ENCODE measurements at places on chromosomes 4 and X.

DNA sequence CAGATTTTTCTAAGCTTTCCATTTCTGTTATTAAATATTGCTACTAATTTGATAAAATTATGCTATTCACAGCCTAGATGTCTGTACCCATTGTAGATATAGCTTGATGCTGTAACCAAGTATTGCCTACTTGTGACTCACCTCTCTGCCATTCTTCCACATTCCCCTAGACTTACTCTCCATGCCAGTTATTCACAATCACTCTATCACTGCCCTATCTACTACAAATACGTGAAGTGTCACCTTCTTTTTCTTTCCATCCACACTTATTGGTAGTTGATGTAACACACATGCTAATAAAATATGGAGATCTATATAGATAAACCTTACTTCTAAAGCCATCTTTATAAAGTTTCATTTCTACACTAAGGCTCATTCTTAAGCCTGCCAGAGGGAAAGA is 179.4 kb upstream of the PACRGL start:
- DNase-seq: no peak

DNA sequence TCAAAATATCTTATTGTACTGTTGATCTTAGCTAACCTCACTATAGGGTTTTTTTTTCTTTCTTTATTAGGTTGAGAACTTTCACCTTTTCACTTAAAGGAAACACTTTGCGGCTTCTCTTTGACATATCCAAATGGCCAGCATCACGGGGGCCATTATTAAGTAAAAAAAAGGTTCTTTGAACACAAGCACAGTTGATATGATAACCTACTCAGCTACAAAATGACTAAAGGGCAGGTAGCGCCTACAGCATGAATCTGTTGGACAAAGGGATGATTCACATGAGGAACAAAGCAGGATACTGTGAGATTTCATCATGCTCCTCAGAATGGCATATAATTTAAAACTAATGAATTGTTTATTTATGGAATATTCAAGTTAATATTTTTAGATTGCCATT is 119.6 kb downstream of the CCSER1 start:
- DNase-seq: no peak

- DNase-seq: no peak
These were observed 3.5 kb downstream of the SH3KBP1 start for GRCh38 chrX:19883878-19884277.

GRCh38 chr4:84578540-84579402 is 4.2 kb upstream of the CDS1 start:
- no peak for DNase-seq

DNA sequence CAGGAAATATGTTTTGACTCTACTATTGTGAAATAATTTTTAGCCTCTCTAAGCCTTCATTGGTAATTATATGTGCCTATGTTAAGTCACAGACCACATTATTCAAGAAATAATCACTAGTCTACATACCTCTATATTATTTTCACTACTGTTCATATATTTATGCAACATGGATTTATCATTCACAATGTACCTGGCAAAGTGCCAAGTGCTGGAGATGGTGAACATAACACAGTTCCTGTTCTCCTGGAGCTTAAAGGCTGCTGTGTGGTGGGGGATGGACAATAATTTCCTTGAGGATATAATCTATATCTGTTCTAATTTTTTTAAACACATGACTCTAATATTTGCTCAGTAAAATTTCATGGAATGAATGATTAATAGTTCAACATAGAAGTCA is 527.7 kb upstream of the CXorf51A start:
- no peak for DNase-seq

DNA sequence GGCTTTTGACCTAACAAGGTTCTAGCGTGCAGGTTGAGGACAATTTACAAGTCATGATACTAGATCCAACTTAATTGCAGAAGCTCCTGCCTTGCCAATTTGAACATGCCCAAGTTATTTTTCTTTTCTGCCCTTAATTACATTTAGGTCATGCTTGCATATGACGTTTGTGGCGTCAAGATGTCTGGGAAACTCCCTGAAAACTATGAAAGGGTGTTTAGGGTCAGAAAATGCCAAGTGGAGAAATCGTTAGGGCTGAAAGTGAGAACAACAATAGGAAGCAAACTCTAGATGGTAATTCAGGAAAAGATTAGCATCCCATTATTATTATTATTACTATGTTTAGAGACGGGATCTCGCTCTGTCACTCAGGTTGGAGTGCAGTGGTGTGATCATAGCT is 38.2 kb upstream of the PLAC8 start:
- DNase-seq: no peak

GRCh38 chrX:92247076-92247475 is 467.9 kb downstream of the PCDH11X start:
- no peak for DNase-seq

- DNase-seq: no peak
These were observed 164.3 kb downstream of the GABRB1 start for GRCh38 chr4:47195706-47196105.

- DNase-seq: no peak
These were observed 16.5 kb downstream of the TBC1D14 start for GRCh38 chr4:6926081-6926480.

GRCh38 chr4:107629318-107629717 is 90.7 kb downstream of the PAPSS1 start:
- DNase-seq: no peak

DNA sequence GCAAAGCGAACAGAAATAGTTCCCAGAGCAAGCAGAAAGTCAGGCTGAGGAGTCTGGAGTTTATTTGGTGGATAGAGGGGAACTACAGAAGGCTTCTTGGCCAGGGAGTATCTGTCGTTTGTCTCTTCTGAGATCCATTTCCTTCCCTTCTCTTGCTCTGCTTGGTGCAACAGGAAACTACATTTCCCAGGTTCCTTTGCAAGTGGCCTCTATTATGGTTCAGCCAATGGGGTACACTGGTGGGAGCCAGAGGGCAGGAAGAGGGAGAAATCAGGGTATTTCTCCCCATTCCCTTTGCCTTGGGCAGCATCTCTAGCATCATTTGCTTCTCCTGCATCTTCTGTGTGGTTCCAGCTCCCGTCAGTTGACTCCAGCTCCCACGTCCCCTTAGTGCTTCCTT is 142.1 kb downstream of the BCOR start:
- DNase-seq: no peak

DNA sequence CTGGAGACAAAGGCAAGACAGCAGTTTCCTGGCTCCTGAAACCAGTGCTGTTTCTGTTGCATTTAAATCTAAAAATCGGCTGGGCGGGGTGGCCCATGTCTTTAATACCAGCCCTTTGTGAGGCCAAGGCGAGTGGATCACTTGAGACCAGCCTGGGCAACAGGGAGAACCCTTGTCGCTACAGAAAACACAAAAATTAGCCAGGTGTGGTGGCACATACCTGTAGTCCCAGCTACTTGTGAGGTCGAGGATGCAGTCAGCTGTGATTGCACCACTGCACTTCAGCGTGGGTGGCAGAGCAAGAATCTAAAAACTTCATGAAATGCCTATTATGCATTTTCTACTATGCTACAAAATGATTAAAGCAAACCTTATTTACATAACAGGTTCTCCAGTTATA is 205.4 kb upstream of the ITM2A start:
- no peak for DNase-seq

DNA sequence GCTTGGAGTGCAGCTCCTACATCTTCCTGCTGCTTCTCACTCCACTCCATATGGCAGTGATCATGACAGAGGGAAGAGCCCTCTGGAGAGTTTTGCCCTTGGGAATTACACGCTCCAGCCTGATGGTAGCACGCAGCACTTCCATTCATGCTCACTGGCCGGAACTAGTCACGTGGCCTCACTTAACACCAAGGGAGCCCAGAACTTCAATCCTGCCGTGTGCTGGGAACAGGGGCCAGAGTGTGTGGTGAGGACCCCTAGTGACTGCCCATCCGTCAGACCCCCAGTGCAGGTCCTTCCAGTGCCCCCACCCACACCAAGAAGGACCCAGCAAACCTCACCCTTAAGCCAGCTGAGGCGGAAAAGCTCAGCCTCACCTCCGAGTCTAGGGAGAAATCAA is 230.7 kb downstream of the EVC2 start:
- DNase-seq: no peak

DNA sequence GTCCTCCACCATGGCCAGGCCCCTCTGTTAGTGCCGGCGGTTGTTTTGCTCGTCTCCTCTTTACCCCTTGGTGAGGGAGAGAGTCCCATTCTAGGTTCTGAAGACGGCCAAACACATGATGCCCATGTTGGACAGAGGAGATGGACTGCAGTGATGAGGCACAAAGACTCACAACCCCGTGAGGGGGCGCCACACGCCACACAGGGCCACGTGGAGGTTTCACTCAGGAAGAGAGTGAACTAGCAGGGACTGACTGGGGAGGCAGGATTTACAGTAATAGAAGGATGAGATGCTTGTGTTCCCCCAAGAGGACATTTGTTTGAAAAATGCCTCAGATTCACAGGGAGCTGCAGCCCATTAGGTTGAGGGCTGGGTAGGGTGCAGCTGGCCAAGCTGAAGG is 655.3 kb upstream of the FRG1 start:
- no peak for DNase-seq

DNA sequence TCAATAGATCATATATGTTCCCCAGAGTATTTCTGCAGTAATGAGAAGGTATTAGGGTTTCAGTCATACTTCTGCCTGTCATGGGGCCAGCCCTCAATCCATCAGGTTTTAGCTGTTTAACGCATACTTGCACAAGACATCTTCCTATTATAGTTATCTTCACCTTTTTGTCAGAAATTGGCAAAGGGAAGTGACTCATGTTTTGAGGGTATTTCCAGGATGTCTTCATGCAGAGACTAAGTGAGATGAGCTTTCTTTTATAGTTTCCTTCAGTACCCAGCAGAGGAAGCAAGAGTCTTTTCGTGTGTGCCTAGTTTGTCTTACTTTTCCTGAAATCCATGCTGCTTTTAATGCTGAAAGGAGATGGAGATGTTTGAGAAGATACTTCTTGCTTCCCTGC is 9.5 kb downstream of the CSTF2 start:
- DNase-seq: no peak

GRCh38 chr4:151519728-151520415 is 110.9 kb downstream of the FHIP1A start:
- no peak for DNase-seq

GRCh38 chrX:130877892-130878341 is 25.1 kb downstream of the ENOX2 start:
- DNase-seq: no peak

DNA sequence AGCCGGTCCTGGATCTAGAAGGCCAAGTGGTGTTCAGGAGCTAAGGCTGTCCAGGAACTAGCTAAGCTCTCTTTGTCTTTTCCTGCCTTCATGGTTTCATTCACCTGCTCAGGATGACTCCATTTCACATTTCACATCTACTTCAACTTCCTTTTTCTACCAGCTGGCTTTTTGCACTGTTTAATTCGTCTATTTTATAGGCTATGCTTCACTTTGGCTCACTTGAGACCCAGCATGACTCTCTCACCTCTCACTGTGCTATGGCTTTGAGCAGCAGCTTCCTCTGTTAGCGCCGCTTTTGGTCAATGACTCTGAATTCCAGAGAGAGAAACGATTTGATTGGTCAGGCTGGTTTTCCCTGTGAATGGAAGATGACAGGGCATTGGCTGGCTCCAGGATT is 213.5 kb upstream of the CLNK start:
- no peak for DNase-seq

GRCh38 chr4:75639124-75639695 is 8.9 kb upstream of the CDKL2 start:
- DNase-seq: no peak

- DNase-seq: no peak
These were observed 90.3 kb downstream of the JAKMIP1 start for GRCh38 chr4:6109842-6110560.

DNA sequence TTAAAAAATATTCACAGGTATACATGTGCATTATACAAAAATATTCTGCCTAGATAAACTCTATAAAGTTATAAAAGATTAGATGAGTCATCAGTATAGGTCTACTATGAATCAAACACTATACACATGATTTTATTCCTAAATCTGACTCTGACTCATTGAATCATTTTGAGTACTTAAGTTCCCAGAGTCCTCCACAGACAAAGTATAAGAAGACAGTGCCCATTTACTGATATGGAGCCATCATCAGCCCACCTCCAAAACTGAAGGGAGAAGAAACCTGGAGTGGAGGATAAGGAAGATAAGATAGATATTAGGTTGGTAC is 28.7 kb upstream of the ANTXR2 start:
- DNase-seq: no peak

GRCh38 chr4:8906991-8907595 is 35.5 kb upstream of the HMX1 start:
- no peak for DNase-seq

DNA sequence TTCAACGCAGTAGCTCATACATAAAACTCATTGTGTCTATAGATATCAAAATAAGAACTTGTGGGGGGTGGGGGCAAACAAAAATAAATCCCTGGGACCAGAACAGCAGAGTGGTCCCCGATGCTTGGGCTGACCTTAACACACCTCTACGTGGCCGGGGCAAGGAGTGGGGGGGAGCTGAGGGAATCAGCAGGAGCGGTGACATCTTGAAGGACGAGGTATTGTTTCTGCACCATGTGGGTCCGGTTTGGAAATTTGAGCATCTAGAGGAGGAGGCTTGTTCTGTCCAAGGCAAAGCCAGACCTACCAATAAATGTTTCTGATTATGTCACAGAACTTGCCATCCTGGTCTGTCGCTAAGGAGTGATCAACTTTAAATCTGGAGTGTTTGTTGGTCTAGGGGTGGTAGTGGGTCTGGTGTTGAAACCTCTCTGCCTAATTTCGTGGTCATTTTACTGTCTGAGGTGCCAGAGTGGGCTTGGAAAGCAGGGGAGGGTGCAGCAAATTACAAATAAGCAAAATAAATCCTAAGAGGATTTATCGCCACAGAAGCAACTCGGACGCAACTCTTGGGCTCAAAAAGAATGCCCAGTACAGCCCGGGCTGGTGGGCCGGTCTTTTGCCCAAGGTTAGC is 774 bp upstream of the RAPGEF2 start:
- DNase-seq: no peak

GRCh38 chrX:63918611-63919010 is 133.6 kb upstream of the ARHGEF9 start:
- DNase-seq: no peak

DNA sequence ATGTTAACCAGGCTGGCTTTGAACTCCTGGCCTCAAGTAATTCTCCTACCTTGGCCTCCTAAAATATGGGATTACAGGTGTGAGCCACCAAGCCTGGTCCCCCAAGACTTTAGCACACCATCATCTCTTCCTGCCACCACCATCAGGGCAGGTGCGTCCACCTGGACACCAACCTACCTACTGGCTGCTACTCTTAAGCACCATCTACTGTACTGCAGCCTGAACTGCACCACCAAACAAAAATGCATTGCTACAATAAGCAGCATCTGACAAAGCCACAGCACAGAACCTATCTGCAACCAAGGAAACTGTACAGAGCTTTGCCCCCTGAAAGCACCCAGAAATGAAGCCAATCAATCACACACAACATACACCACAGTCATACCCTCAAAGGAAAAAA is 139.7 kb downstream of the EFHC2 start:
- DNase-seq: no peak

- DNase-seq: no peak
These were observed 42.1 kb upstream of the ANKRD50 start for GRCh38 chr4:124754681-124755080.

DNA sequence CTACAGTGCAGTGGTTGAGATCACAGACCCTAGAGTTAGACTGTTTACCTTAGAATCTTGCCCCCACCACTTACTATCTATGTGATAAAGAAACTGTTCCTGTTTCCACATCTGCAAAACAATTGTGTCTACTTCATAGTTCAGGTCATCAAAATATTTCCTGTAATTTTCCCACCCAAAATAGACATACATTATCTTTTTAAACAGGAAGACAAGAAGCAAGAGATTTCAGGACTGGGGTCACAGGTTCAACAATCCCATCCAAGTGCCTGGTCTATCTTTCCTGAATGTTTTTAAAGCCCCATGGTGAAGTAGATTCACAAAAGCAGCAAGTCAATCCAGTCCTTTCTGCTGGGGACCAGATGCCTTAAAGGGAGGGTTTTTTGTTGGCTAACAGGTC is 41.8 kb upstream of the CT47C1 start:
- no peak for DNase-seq
